Liver (tissue), 10 donors: ENCODE measurements at places on chromosomes 7 and 10.

GRCh38 chr10:79407811-79408795 lies 37.3 kb downstream of the ZCCHC24 start:
- H3K27ac ChIP-seq = peak overlapping the region; percentile 66
- H3K27me3 ChIP-seq = no peaks in the 10 kb centered on the region
- H3K4me3 ChIP-seq = no peak overlapping the region
- DNase-seq = no peak

- no peak overlapping the region for H3K4me3 ChIP-seq
- DNase-seq = no peak
- H3K27me3 ChIP-seq = no peaks in the 10 kb centered on the region
- H3K27ac ChIP-seq = no peak overlapping the region
Measured at GRCh38 chr7:109751241-109751640, 1181.6 kb downstream of the DNAJB9 start.

DNA sequence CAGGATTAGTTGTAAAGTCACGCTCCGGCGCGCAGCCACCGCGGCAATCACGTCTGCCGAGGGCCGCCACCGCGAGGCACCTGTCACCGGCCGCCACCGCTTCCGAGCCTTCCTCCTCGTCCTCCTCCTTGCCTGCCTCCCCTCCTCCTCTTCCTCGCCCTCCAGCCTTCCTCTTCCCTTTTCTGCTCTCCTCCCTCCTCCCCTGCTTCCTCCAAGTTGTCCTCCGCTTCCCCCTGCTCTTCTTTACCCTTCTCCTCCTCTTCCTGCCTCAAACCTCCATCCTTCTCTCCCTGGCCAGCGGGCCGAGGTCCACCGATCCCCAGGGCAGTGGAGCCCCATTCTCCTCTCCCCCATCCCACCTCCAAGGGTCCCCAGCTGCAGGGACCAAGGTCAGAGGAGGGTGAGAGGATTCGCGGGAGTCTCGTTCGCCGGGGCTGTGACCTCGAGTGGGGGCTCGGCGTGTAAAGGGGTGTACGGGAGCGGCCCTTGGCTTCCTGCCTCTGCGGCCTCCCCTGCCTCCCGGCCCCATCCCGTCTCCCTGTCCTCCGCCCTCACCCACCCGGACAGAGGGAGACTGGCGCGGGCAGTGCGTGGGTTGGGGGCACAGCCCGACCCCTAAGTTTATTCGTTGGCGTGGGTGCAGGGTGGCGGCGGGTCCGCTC lies 89.5 kb upstream of the PAX2 start:
- H3K36me3 ChIP-seq = no peaks in the 10 kb centered on the region
- H3K27me3 ChIP-seq = peaks cover 39% of the 10 kb centered on the region
- H3K4me3 ChIP-seq = peak overlapping the region; percentile 24
- no peak for DNase-seq

GRCh38 chr7:151890355-151891004 lies 13.6 kb upstream of the PRKAG2 start:
- no peaks in the 10 kb centered on the region for H3K36me3 ChIP-seq
- no peak overlapping the region for H3K4me3 ChIP-seq
- no peaks in the 10 kb centered on the region for H3K27me3 ChIP-seq
- no peak overlapping the region for H3K27ac ChIP-seq
- DNase-seq = no peak
- H3K4me1 ChIP-seq = no peaks in the 10 kb centered on the region

GRCh38 chr7:34807548-34808340 lies 149.7 kb downstream of the NPSR1 start:
- H3K27ac ChIP-seq = no peak overlapping the region
- no peaks in the 10 kb centered on the region for H3K4me1 ChIP-seq
- no peak overlapping the region for H3K4me3 ChIP-seq

DNA sequence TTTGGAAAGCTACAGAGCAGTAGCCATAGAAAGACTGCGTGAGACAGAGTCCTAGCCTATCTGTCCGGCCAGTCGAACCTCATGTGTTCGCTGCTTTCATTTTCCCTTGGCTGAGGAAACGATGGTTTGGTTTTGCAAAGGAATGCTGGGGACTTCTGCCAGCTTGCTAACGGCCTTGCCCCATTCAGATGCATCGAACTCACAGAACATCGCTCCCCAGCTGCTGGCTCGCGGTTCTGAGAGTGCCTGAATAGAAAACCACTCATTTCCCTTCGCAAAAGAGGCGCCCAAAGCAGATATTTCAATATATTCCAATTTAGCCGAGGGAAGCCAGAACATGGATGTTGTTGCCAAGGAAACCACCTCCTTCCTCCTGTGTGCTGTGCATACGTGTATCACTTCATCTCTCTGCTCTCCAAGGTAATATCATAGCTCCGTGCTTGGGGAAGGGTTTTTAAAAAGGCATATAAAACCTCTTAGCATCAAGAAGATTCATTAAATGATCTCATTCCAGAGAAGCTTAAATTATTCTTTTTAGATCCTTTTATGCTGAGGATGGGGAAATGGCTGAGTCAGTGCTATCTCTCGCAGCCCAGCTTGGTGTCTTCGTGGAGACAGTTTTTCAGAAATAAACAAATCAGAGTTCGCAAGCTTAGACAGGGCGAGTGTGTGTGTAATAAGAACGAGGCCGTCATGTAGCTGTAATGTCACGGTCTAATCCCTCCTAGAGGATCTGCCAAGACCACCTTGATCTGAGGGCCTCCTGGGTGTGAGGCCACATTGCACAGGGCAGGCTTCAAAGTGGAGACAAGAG lies 215.2 kb downstream of the RPS24 start:
- DNase-seq = no peak
- no peaks in the 10 kb centered on the region for H3K27me3 ChIP-seq
- H3K4me1 ChIP-seq = no peaks in the 10 kb centered on the region
- no peak overlapping the region for H3K4me3 ChIP-seq
- no peak overlapping the region for H3K27ac ChIP-seq

GRCh38 chr10:71512761-71513539 lies 116.2 kb downstream of the CDH23 start:
- H3K4me1 ChIP-seq = no peaks in the 10 kb centered on the region
- H3K36me3 ChIP-seq = no peaks in the 10 kb centered on the region
- H3K27me3 ChIP-seq = no peaks in the 10 kb centered on the region
- no peak for DNase-seq
- H3K4me3 ChIP-seq = no peak overlapping the region
- H3K27ac ChIP-seq = no peak overlapping the region

- no peaks in the 10 kb centered on the region for H3K27me3 ChIP-seq
- H3K27ac ChIP-seq = peak overlapping the region; percentile 60
- no peak overlapping the region for H3K4me3 ChIP-seq
- peaks cover 26% of the 10 kb centered on the region for H3K4me1 ChIP-seq
- H3K36me3 ChIP-seq = no peaks in the 10 kb centered on the region
- no peak for DNase-seq
Measured at GRCh38 chr10:35268323-35268722, 68.0 kb upstream of the CCNY start.

DNA sequence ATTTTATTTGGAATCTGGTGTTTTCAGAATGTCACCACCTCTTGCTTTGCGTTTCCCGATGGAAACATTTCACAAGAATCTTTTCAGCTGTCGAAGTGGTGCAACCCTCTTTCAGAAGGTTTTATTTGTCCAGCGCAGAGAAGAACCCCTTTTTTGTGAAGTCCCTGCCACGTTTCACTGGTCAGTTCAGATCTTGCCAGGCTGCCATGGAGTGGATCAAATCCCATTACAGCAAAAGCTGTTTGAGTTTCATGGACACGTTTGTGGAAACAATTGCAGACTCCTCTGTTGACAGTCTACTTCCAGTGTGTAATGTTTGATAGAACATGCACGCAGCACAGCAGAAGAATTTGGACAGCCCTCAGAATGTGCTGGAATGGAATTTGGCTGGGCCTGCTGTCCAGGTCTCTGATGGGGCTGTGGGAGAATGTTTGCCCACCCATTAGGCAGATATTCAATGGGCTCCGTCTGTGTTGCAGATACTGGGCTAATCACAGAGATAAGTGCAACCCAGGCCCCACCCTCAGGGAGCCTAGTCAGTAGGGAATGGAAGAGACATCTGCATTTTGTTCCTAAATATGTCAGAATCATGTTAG lies 143.2 kb downstream of the GRK5 start:
- H3K4me3 ChIP-seq = no peak overlapping the region
- peaks cover 2% of the 10 kb centered on the region for H3K4me1 ChIP-seq
- no peak for DNase-seq

GRCh38 chr7:94655848-94656657 lies at the start of gene SGCE:
Gene SGCE (minus strand): TSS chr7:94656133. CDS start chr7:94656098, 35 bp downstream.
- no peaks in the 10 kb centered on the region for H3K36me3 ChIP-seq
- H3K4me1 ChIP-seq = peaks cover 24% of the 10 kb centered on the region
- peak within 1 kb of the TSS; percentile 46 for H3K4me3 ChIP-seq
- H3K27ac ChIP-seq = peak within 1 kb of the TSS; percentile 42
- H3K27me3 ChIP-seq = no peaks in the 10 kb centered on the region

DNA sequence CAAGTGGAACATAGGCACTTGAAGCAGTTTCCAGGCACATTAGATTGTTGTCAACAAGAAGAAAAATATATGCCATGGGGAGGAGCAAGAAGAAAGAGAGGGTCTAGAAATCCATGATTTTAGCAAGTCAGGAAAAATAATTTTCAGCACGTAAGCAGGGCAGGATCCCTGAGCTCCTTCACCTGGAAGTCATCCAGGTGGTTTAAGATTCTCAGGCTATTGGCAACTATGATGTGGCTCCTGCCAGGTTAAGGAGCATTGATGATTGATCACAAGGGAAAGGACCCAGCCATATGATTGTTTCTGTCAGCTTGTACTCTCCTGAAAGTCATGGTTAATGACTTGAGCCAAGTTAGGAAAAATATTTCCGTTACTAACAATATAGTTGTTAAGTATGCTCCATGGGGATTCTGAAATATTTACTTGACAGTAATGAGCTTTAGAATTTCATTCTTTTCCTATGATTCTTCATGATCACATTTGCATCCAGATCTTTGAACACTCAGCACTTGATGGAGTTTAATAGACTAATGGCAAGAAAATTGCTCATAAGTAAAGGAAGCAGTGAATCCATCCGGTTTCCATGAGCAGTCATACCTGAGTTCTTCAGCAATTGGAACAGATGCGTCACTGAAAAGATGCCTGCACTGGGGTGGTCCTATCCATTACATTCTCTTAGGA lies 209.1 kb downstream of the BICC1 start:
- no peaks in the 10 kb centered on the region for H3K4me1 ChIP-seq
- H3K27ac ChIP-seq = no peak overlapping the region
- no peak for DNase-seq

DNA sequence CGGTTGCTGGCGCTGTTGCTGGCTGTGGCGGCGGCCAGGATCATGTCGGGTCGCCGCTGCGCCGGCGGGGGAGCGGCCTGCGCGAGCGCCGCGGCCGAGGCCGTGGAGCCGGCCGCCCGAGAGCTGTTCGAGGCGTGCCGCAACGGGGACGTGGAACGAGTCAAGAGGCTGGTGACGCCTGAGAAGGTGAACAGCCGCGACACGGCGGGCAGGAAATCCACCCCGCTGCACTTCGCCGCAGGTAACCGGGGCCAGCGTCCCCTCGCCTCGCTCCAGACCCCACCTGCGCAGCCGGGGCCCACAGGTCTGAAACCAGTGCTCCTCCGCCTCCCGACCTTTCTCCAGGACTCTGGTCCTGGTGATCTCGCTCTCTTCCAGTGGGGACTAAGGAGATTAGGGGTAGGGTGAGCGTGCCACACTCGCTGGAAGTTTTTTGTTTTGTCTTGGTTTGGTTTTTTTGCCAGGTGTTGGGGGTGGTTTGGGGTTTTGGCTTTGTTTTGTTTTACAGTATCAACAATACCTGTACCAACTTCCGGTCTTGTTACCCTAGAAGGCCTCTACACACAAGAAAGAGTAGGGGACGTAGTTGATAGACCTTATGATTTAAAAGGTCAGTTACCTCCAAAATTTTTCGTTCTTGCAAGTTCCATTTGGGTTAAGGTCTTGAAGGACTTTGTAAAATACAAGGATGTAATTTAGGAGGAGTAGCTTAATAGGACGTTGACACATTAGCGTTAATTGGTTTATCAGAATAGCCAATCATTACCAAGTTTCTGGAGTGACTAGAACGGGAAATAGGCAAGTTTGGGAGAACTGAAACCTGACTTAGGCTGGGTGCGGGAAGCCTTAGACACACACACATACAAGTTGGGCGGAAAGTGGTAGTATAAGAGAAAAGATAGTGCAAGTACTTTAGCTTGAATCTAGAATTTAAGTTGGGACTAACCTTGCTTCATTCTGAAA lies 704 bp downstream of the TNKS2 start:
- peak overlapping the region; percentile 94 for H3K27ac ChIP-seq
- H3K4me3 ChIP-seq = peak overlapping the region; percentile 86
- H3K36me3 ChIP-seq = no peaks in the 10 kb centered on the region
- no peaks in the 10 kb centered on the region for H3K27me3 ChIP-seq
- DNase-seq = no peak
- H3K4me1 ChIP-seq = peaks cover 27% of the 10 kb centered on the region

DNA sequence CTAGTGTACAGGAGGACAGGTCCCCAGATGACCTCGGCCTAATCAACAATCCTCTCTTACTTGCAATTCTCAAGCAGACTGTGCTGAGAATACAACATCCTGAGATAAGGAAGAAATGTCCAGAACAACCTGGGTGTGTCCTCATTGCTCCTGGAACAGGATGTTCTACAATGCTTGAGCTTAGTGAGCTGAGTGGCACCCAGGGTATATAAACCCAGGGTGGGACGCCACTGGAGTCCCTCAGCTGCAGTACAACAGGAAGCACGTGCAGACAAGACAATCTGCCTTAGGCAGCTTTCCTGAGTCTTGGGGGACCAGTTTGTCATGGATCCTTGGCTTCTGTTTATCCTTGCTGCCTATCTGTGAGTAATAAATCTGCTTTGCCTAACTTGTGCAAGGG lies 27.7 kb upstream of the SLC25A13 start:
- H3K4me1 ChIP-seq = no peaks in the 10 kb centered on the region
- no peak overlapping the region for H3K4me3 ChIP-seq
- no peaks in the 10 kb centered on the region for H3K27me3 ChIP-seq
- no peaks in the 10 kb centered on the region for H3K36me3 ChIP-seq
- no peak for DNase-seq

DNA sequence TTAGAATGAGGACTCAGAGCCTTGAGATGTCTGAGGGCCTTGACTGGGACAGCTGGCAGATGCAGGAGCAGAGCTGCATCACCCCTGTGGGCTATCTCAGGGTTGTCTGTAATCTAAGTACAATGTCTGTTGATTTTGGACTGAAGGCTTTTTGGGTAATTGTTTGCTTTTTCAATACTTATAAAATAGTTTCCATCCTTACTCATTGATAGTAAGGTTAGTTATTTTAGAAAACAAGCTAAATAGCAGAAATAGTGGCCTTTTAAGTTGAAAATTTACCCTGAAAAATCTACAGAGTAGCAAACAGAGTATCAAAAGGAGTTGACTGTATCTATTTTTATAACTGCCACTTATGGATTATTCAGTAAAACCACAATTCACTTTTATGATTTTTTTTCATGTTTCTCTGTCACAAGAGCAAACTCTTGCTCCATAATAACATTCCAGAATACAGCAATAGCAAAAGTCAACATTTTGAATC lies 179.7 kb downstream of the CFTR start:
- no peak for DNase-seq
- H3K4me1 ChIP-seq = no peaks in the 10 kb centered on the region
- no peak overlapping the region for H3K4me3 ChIP-seq
- H3K27me3 ChIP-seq = no peaks in the 10 kb centered on the region
- no peaks in the 10 kb centered on the region for H3K36me3 ChIP-seq

- no peak overlapping the region for H3K27ac ChIP-seq
- no peaks in the 10 kb centered on the region for H3K4me1 ChIP-seq
- H3K27me3 ChIP-seq = no peaks in the 10 kb centered on the region
- no peak for DNase-seq
- H3K4me3 ChIP-seq = no peak overlapping the region
Measured at GRCh38 chr7:124459101-124460055, 306.2 kb downstream of the GPR37 start.

- peaks cover 3% of the 10 kb centered on the region for H3K27me3 ChIP-seq
- no peaks in the 10 kb centered on the region for H3K36me3 ChIP-seq
- no peak overlapping the region for H3K4me3 ChIP-seq
- H3K4me1 ChIP-seq = no peaks in the 10 kb centered on the region
- no peak overlapping the region for H3K27ac ChIP-seq
Measured at GRCh38 chr7:155356323-155357105, 58.8 kb downstream of the INSIG1 start.
